ENCODE measurements at places on chromosomes 16 and 17.

GRCh38 chr16:86117235-86117634 lies 218.3 kb downstream of the IRF8 start:
- DNase-seq = no peak

DNA sequence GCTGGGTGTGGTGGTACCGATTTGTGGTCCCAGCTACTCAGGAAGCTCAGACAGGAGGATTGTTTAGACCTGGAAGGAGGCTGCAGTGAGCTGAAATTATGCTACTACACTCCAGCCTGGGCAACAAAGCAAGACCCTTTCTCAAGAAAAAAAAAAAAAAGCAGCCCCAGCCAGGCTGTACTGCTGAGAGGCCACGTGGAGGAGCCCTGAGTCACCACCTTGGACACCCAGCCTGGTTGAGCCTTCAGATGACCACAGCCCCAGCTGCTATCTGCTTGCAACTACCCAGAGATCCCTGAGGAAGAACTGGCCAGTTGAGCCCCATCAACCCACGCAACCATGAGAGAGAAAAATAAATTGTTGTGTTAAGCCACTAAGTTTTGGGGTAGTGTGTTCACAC lies 23.6 kb upstream of the GPRC5C start:
- no peak for DNase-seq

DNA sequence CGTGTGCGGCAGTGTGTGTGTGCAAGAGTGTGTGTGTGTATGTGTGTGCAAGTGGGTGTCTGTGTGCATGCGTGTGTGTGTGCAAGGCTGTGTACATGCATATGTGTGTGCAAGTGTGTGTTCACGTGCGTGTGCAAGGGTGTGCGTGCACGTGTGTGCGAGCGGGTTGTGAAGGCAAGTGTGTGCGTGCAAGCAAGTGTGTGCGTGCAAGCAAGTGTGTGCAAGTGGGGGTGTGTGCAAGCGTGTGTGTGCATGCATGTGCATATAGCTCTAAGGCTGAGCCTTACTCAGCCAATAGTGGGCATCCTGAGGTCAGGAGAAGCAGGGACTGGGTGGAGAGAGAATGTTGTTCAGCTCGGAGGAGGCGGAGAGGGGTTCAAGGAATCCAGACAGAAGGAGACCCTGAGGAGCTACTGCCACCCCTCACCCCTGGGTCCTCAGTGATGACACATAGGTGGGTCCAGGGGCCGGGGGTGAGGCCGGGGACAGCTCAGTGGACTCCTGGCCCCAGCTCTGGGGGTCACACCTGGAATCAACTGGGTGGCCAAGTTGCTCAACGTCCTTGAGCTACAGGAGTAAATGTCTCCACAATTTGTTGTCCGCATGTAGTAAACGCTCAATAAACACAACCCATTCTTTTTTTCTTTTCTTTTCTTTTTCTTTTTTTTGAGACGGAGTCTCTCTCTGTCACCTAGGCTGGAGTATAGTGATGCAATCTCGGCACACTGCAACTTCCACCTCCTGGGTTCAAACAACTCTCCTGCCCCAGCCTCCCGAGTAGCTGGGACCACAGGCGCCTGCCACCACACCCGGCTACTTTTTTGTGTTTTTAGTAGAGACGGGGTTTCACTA lies 1.8 kb downstream of the PRR29 start:
- no peak for DNase-seq

GRCh38 chr16:86917471-86918365 lies 339.4 kb downstream of the FOXL1 start:
- no peak for DNase-seq

DNA sequence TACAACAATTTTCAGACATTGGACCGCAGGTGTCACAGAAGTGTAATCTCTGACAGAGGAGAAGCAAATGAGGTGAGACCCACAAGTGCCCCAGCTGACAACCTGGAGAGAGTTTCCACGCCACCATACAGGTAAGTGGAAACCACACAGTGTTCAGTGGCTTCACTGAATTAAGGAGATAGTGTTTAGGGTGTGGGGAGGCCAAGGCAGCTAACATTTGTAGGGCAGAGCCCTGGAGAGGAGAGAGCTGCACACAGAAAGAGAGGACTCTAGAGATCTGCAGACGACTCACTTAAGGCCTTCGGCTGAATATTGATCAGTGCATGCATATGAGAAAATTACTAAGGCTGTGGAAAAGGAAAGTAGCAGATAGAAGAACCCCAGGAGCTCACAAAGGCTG lies 228.9 kb upstream of the TNRC6C start:
- DNase-seq = no peak

GRCh38 chr17:77459018-77459755 lies 318.4 kb downstream of the SEC14L1 start:
- DNase-seq = no peak

DNA sequence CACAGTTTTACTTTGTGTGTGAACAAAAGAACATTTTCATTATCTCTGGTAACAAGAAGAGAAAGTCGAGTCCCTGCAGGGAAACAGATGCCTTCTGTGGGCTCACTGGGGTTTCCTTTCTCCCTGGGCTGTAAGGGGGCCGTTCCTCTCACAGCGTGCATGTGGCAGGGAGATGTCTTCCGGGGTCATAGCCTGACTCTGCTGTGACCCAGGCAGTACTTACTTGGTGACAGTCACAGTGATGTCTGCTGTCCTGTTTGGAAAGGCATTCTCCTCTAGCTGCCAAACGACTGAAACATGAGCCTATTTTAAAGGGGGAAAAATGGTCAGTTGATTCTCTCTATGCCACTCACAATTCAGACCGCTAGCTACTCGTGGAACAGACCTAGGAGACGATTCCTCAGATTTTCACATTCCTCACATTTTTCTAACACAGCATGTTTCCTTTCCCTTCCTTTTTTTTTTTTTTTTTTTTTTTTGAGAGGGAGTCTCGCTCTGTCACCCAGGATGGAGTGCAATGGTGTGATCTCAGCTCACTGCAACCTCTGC lies 7.3 kb downstream of the HASPIN start:
- DNase-seq = no peak

- DNase-seq = no peak
Observed at GRCh38 chr17:8859027-8859803, 8.3 kb downstream of the PIK3R6 start.

DNA sequence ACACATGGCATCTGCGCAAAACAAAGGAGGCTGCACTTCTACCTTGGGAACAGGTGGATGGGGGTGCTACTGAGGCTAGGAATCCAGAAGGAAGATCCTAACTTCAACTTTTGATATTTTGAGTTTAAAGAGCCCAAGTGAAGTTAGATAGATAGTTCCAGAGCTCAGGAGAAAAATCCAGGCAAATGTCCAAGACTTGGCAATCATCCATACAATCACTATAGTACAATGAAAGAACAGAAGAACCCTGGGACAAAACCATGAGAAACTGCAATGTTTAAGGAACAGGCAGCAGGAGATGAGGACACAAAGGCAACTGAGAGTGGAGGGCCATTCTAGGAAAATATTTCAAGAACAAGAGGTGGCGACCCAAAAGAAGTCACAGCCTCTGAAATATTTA lies 12.4 kb downstream of the CDYL2 start:
- DNase-seq = no peak

- no peak for DNase-seq
Observed at GRCh38 chr16:73248316-73248715, 200.4 kb upstream of the ZFHX3 start.

- no peak for DNase-seq
Observed at GRCh38 chr17:10276436-10276835, 78.0 kb upstream of the GAS7 start.

GRCh38 chr16:63461248-63461841 lies 1425.1 kb upstream of the CDH8 start:
- peak; percentile 66 for DNase-seq

DNA sequence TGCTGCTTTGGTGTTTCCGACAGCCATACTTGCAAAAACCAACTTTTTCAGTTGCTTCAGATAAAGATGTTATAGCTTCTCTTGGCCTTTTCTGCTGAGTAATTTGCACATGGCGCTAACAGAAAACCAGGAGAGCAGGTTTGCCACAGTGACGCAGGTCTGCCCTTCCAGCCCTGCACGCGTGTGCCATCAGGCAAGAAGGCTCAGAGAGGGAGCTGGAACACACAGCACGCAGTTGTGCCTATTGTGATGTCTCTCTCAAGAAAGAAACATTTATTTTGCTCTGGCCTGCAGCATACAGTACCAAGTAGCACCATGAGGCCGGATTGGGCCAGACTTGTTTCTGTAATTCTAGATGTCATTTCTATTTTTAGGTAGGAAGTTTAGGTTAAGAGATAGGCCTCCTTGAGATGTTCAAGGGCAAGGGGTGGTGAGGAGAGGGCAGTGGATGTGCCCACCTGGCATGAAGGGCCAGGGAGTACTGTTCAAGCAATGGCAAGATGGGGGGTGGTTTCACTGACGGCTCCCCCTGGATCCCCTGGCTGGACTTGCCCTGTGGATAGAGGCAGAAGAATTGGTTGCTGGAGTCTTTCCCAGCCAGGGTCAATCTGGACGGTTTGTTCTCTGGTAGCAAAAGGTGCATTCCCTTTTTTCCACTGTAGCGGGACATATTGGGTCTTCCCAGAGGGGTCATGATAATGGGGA lies 1.9 kb downstream of the CBX2 start:
- DNase-seq = no peak
